Stimulated activated CD8-positive, alpha-beta memory T cell treated with anti-CD3 and anti-CD28 coated beads, Interleukin-7, amount 100 ng/mL, for 24 hours (primary cell): ENCODE measurements at places on chromosomes 7 and 10.

DNA sequence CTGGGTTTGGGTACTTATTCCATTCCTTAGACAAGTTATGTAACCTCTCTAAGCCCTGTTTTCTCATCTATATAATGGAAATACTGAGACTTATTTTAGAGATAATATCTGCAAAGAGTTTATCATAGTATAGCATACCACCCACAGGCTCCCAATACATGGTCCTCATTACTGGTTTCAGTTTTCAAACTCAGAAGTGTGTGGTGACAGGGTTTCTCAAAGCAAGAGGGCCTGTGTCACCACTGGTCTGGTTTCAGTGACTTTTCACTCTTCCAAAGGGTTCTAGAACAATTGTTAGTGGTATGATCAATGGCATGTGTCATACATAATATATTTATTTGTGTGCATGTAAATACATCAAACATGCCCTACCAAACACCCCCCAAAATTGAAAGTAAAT lies 89.2 kb upstream of the BMPER start:
- DNase-seq: no peak

- no peak for DNase-seq
Observed at GRCh38 chr10:104254493-104255310, at the start of gene GSTO1. TSS of gene GSTO1 (plus strand) at chr10:104254892. CDS start at chr10:104254929, 37 bp downstream.

GRCh38 chr10:124226271-124227054 lies 133.1 kb upstream of the CHST15 start:
- no peak for DNase-seq

DNA sequence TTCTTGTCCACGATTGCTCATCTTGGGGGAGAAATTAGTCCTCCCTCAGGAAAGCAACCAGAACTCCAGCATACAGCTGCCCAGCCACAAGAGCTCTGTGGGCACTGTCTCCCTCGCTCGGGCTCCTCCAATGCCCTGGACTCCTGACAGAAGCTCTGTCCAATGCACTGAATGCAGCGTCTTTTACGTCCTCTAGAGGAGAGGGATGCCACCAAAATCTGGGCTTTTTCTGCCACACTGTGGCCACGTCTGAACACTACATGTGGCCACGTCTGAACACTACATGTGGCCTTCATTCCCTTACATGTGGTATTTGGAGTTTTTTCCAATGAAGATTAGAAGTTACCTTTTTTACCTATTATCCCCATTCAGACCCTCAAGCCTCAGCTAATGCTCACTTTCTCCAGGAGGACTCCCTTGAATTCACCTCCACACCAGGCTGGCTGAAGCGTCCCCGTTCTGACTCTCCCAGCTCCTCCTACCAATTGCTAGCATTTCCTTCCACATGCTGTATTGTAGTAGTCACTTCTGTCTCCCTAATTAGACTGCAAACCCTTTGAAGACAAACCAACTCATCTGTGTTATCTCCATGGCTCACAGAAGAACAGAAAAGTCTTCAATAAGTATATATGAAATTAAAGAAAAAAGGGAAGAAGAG lies 134.3 kb upstream of the PDE1C start:
- DNase-seq: no peak

DNA sequence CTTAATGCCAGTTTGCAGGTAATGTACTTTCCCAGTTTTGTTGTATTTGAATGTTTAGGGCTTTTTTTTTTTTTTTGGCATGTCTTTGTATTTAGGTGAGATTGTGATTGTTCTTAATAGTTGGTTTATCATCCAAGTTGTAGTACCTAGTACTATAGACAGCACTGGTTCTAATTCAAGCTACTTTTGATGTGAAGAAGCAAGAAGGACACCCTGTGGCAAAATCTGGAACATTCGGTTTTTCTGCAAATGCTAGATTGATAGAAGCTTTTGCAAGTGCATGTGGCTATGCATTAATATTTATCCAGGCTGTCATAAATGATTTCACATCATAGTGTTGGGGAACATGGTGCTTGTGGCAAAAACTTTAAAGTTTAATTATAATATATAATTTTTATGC lies 248.9 kb downstream of the FOXP2 start:
- DNase-seq: no peak

DNA sequence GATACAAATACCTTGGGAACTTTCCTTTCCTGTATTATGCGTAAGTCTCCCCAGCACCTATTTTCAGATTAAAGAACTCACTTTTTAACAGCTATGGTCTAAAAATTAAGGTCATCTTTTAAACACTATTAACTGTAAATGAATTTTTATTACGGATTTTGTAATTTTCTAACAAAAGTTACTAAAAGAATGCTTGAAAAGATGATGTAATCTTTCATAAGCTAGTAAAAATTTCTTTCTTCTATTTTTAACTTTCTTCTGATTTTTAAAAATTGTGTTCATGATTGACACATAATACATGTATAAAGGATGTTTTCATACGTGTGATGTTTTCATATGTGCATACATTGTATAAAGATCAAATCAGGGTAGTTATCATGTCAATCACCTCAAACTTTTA lies 291.2 kb upstream of the MBL2 start:
- no peak for DNase-seq

- DNase-seq: no peak
Observed at GRCh38 chr10:8146650-8147049, 92.2 kb downstream of the GATA3 start.

GRCh38 chr10:119466655-119467054 lies 75.9 kb downstream of the RGS10 start:
- no peak for DNase-seq

GRCh38 chr7:82506702-82507101 lies 63.1 kb upstream of the CACNA2D1 start:
- DNase-seq: no peak

- no peak for DNase-seq
Observed at GRCh38 chr7:55523366-55523765, 48.9 kb downstream of the VOPP1 start.

- DNase-seq: no peak
Observed at GRCh38 chr7:30188811-30189210, 54.0 kb downstream of the MTURN start.

DNA sequence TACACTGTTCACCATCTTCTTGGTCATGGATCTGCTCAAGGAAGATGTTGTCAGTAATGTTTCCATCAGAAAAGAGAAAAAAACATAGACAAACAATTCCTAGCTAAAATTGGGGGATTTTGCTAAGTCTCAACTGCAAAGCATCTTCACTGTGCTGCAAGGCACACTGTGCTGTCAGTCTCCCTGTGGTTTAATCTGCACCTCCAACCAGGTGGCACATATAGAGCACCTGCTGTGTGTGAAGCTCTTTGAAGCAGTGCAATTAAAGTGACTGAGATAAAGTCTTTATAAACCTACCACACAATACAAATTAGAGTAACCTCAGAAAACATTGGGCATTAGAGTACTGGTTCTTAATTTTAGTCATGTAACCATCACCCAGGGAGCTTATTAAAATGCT lies 6.3 kb downstream of the NRAP start:
- no peak for DNase-seq

DNA sequence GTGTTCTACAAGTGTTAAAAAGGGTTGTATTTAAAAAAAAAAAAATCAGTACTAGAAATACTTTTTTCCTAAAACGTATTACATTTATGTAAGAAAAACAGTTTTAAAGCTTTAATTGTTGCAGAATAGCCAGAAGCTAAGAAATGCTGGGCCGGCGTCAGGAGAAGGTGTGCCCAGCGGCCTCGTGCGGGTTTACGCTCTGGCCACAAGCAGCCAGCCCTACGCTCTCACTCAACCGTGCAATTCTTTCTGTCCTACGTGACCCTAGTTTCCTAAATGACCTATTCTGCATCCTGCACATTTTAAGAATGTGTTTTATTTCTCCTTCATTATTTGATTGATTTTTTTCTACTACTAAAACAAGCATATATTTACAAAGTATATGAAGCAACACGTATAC lies 279.7 kb upstream of the KLF14 start:
- DNase-seq: no peak

GRCh38 chr7:121329191-121330052 lies 622 bp downstream of the WNT16 start:
- DNase-seq: no peak

DNA sequence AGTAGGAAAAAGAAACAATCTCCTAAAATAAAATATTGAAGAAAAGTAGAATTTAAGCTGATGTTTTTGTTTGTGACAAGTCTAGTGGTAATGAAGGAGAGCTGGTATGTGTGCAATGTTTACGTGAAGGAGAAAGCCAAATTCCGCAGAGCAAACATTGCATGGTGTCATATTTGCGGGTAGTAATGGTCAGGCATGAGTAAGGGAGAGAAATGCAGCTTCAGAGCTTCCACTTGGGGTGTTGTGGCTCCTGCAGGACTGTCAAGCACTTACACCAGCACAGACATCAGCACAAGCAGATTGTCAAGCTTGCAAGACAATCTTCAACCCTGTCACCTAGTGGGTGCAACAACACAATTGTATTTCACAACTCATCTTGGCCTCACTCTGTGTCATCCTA lies 136.5 kb upstream of the ETV1 start:
- no peak for DNase-seq

DNA sequence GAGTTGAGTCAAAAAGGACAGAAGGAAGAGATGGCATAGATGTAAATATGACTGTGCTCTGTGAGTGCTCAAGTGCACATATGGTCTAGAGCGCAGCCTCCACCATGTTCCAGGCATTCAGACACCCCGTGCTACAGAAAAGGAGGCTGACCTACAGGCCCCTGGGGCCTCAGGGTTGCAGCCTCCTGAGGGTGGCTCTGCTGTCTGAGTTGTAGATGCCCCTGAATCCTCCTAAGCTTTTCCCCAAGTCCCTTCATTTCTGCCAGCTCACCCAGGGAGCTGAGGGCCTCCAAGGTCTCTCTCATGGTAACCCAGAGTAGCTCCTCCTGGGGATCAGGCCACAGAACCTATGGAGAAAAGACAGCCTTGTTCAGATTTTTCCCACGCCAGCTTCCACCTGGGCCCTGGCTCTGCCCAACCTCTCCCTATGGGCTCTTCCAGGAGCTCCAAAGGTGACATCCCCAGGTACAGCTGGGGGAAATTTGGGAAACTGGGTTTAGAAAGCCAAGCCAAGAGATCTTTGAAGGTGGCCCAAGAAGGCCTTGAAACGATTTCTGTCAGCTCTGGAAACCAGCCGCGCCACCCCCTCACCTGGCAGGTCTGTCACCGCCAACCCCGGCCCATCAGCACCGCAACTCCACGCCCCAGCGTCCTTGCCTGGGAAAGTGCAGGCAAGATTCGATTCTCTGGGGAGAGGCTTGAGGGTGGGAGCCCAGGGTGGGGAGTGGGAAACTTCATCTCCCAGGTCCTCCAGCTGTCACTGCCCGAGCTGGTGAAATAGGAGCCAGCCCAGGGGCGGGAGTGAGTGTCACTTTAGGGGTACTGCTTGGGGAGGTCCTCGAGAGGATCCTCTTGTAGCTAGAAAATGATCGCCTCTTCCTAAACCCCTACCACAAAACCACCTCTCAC lies 2.4 kb downstream of the ZNF467 start:
- DNase-seq: no peak

DNA sequence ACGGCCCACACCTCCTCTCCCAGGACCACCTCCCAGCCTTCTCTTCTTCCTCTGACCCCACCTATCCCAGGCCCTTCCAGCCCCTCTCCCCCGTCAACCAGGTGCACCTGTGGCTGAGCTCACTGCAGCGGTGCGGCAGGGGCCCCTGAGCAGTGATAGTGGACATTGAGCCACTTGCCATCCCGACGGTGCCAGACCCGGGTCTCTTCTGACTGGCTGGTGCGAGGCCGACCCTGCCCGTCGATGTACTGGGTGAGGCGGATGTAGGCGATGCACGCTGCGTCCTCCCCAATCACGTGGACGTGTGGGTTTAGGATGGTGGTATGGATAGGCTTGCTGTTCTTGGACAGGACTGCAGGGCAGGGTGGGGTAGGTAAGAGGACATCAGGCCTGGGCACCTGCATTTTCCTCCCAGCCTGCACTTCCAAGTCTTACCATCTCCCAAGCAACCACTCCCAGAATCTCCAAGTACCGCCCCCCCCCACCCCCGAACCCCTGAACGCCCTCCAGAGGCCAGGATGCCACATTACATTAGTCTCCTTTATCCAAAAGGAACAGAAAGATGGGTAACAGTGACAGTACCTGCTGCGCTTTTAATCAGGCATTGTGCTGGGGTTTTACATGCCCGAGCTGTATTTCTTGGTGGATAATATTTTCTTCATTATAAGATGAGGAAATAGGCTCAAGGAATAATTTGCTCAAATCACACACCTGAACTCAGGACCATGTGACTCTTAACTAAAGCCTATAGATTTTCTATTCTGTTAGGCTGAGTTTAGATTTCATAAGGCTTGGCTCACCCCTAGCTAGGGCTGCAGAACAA lies 3.7 kb upstream of the NDST2 start:
- no peak for DNase-seq

GRCh38 chr7:148142660-148143248 lies 447.8 kb upstream of the C7orf33 start:
- no peak for DNase-seq

- DNase-seq: no peak
Observed at GRCh38 chr10:7950981-7951847, 103.3 kb upstream of the GATA3 start.

- no peak for DNase-seq
Observed at GRCh38 chr10:32060347-32060746, 4.1 kb upstream of the KIF5B start.

DNA sequence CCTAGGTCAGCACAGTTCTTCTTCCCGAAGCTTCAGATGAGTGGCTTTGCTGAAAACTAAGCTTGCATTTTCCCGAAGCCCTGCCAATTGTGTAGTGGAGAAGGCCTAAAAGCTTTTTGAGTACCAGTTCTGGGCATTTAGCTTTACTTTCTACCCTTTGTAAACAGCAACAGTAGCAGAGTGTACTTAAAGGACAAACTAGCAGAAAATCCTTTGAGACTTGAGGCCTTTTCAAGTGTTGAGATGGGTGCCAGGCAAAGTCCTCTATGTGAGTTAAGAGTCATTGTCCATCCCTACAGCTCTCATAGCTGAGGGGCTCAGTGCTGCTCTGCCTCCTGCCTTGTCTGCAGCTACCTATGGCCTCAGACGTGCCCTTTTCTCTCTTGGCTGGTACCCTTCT lies 368.2 kb downstream of the CCSER2 start:
- DNase-seq: no peak

GRCh38 chr7:105581066-105581811 lies at the start of gene EFCAB10:
TSS of gene EFCAB10 (minus strand) at chr7:105581493. CDS start at chr7:105581463, 30 bp downstream.
- peak; percentile 31 for DNase-seq

DNA sequence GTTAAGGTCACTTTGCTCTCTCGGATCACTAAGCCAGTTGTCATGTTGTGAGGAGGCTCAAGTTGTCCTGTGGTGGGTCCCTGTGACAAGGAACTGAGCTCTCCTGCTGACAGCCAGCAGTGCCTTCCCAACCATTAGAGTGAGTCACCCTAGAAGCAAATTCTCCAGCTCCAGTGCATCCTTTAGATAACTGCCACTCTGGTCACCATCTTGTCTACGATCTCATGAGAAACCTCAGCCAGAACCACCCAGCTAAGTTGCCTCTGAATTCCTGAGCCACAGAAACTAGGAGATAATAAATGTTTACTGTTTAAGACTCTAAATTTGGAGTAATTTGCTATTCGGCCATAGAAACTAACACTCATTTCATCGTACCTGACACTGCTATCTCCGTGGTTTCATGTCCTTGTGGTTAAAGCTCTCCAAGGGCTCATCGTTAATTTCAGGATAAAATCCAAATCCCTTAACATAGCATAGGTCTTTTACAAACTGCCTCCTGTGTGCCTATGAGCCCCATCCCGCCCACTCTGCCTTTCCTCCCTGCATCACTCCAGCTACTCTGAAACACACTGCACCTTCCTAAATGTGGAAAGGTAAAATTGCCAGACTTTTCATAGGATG lies 56.5 kb upstream of the WIPF3 start:
- DNase-seq: no peak
